ENCODE measurements at places on chromosomes 6 and 20. TPM values are rescaled to one million over a fixed set of nuclear protein-coding genes. Genes with fewer than 3 reads are reported as not detected.

Gene GLP1R
- total RNA-seq = under 0.01 TPM

Gene PROKR2
- not detected for total RNA-seq

Gene TCF21
- total RNA-seq = 8.2 TPM

Gene CTAGE9
- total RNA-seq = not detected

Gene PXDC1
- total RNA-seq = 50.8 TPM

Gene BMP5
- 1.1 TPM for total RNA-seq

Gene TMC2
- total RNA-seq = not detected

Gene UBE2C
- 7.9 TPM for total RNA-seq

Gene PGC
- total RNA-seq = not detected

Gene CLPSL1
- total RNA-seq = not detected

Gene KIAA1755
- 2.5 TPM for total RNA-seq

Gene PIM1
- total RNA-seq = 30.2 TPM

Gene MCCD1
- total RNA-seq = not detected

Gene C6orf118
- not detected for total RNA-seq

Gene ERVFRD-1
- not detected for total RNA-seq

Gene LY6G6D
- not detected for total RNA-seq

Gene SGK1
- 156 TPM for total RNA-seq

Gene WFDC12
- total RNA-seq = 0.28 TPM

Gene PRICKLE4
- total RNA-seq = 0.19 TPM

Gene SAMD10
- 0.38 TPM for total RNA-seq

Gene LGSN
- under 0.01 TPM for total RNA-seq

Gene RGS17
- total RNA-seq = 9.3 TPM

Gene MLN
- total RNA-seq = not detected

Gene SCUBE3
- total RNA-seq = 26.5 TPM

Gene PI16
- total RNA-seq = 0.28 TPM

Gene PPIL6
- 6.5 TPM for total RNA-seq

Gene MARCKS
- total RNA-seq = 119 TPM

Gene GABBR1
- 8.2 TPM for total RNA-seq

Gene GJA10
- not detected for total RNA-seq

Gene VSTM2L
- total RNA-seq = 3.7 TPM

Gene GMEB2
- 8.2 TPM for total RNA-seq

Gene PNPLA1
- total RNA-seq = not detected

Gene MUC22
- total RNA-seq = not detected

Gene BPI
- not detected for total RNA-seq

Gene RAB32
- total RNA-seq = 132 TPM
